HFFc6 (cell line): ENCODE measurements at places on chromosomes 3 and 15. TPM values are rescaled to one million over a fixed set of nuclear protein-coding genes. Genes with fewer than 3 reads are reported as not detected.

Gene UTS2B
- 0.54 to 1.2 TPM (median 1.00 TPM) in 3 replicates for total RNA-seq

- DNase-seq: no peak
These were observed 150.8 kb downstream of the TMEM108 start for GRCh38 chr3:133188996-133189395.

- no peak for DNase-seq
These were observed 21.2 kb downstream of the NR1D2 start for GRCh38 chr3:23966328-23966727.

DNA sequence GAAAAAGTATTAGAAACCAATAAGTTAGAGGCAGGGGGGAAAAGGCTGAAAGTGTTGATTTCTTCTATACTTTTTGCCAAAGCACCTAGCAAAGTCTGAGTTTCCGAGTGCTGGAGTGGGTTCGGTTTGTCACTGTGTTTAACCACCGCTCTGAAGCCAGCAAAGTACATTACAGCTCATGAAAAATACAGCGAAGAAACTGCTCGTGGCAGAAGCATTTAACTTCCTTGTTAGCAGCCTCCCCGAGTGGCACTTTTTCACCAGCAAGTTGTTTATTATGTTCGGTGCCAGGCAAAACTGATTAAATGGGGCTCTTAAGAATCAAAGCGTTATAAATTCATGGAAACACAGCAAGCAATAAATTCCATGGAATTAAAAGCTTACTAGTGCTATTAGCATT lies 313.6 kb downstream of the FOXP1 start:
- no peak for DNase-seq

DNA sequence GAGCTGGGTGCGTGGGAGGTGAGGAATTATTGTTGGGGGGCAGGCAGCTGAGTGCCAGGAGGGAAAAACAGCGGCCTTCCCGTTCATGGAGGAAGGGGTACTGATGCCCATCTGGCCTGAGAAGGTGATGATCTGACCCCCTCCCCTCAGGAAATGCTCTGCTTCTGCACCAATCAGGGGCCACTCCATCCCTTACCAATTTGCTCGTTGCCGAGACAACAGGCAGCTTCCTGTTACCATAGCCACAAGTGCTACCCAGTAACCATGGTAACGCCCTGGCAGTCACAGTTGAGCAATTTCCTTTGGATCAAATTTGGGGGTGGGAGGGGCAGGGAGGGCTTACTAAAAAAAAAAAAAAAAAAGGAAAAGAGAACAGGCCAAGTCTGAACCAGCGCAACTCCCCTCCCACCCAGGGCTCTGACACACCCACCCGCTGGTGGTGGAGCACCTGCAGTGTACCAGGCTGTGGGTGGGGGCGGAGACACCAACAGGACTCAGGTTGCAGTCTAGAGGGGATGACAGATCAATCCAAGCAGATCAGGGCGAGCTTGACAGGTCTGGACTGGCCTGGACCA lies 13.7 kb downstream of the CELF6 start:
- DNase-seq: peak; percentile 20

- DNase-seq: no peak
These were observed 352.0 kb downstream of the ZBTB20 start for GRCh38 chr3:114794894-114795630.

- no peak for DNase-seq
These were observed 228.0 kb upstream of the CGNL1 start for GRCh38 chr15:57148262-57148661.

GRCh38 chr15:74790080-74790916 lies 8.4 kb downstream of the CSK start:
- DNase-seq: peak; percentile 68
